ENCODE measurements at places on chromosomes 16 and 17.

DNA sequence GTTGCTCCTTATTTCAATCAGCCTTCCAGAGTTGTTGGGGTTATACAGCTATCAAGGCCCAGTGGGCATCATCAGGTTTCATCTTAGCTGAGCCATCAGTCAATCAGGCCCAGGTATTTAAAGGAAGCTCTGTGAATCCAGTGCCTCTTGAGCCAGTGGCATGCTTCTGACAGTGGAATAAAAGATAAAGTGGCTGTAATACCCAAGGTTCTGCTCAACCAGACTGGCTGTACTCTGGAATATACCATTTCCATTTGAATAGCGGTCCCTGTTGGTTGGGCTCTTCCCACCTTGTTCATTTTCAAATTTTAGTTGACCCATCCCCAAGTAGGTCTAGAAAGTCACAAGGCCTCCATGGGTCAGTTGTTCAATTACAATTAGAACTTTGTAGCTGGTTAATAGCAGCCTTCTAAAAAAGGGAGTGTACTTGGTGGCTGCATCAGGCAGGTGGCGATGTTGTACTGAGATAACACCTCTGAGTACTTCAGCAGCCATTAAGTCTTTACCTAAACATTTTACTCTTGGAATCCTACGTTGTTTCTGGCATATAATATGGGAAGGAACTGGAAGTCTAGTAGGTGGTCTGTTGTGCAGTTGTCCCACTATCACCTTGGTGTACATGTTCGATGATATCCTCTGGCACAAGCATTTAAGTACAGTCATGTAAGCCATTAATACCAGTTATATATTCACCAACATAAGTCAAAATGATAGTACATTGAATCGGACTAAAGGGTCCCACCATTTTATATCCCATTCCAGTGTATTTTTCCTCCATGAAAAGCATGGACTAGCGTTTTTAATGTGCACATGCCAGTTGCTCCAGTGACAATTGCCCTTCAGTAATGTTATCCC, 294.1 kb downstream of the BCAS3 start:
- peak; percentile 15 for DNase-seq

DNA sequence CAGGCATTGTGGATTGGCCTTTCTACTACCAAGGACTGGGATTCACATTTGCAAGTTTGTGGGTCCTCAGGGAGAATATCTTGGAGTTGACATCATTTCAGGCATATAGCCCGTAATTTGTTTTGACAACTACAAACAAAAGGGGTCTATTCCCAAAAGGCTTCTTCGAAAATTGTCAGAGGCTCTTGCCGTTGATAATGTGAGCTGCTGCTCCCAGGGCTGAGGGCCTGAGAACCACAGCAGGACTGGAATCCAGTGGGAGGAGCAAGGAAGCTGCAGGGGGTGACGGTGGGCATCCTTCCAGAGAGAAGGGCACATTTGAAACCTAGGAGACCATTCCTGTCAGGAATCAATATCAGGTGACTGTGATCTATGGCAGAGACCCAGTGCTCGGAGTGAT, 761.6 kb upstream of the RBFOX1 start:
- DNase-seq = no peak

DNA sequence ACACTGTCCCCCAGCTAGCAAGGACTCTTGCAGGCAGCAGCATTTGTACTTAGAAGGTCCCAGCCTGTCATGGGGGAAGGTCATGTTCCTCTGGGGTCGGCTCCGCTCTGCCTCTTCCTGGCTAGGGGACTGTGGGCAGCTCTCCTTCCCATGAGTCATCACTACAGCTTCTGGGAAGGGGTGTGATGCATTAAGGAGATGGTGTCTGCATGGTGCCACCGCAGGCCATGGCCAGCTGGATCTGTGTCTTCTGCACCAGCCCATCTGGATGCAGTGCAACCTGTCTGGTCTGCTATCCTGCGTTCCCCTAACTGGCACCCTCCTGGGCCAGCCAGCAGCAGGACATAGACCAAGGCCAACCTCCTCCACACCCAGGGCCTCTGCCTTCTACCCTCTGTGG, 6.3 kb downstream of the STARD3 start:
- DNase-seq = no peak

GRCh38 chr16:57591086-57591869, 37.2 kb upstream of the ADGRG1 start:
- DNase-seq = peak; percentile 45

- DNase-seq = no peak
These were observed 8.8 kb downstream of the FAM171A2 start for GRCh38 chr17:44354582-44355561.

DNA sequence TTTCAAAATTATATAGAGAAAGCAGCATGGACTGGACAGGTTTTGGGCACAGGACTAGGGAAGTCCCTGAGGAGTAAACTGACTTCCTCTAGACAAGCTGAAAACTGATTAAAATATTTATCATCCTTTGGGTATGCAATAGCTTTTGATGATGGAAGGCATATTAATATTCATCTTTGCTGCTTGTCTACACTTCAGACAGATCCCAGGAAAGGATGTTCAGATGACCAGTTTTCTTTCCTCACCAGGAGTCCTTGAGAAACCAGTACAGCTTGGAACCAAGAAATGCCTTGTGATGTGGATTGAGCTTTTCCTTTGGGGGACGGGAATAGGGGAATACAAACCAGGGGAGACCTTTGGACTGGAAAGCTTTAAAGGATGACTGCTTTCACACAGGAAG, 195.5 kb downstream of the FTO start:
- DNase-seq = no peak

DNA sequence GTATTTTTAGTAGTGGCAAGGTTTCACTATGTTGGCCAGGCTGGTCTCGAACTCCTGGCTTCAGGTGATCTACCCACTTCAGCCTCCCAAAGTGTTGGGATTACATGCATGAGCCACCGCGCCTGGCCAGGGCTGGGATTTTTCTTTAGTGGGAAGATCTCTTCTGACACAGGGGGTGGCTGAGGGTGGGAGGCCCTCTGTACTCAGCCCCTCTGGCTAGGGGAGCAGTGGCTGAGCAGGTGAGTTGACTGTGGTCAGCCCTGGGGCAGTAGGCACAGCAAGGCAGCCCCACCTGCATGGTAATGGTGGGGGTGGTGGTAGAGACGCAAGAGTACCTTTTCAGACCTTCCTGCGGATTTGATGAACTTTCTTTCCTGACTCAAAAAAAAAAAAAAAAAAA, 12.3 kb upstream of the GPRC5B start:
- DNase-seq = no peak

DNA sequence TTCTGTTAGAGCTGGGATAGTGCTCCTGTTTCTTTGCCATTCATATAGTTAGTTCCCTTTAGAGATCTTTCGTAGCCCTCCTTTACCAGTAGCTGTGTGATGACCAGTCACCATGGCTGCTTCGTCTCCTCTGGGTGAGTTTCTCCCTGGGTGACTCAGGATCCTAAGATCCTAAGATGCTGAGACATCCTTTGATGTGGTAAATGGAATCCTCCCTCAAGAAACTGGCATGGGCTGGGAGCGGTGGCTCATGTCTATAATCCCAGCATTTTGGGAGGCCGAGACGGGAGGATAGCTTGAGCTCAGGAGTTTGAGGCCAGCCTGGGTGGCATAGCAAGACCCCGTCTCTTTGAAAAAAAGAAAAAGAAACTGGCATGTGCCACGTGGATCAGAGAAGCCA, 5.9 kb downstream of the PHAF1 start:
- DNase-seq = no peak

DNA sequence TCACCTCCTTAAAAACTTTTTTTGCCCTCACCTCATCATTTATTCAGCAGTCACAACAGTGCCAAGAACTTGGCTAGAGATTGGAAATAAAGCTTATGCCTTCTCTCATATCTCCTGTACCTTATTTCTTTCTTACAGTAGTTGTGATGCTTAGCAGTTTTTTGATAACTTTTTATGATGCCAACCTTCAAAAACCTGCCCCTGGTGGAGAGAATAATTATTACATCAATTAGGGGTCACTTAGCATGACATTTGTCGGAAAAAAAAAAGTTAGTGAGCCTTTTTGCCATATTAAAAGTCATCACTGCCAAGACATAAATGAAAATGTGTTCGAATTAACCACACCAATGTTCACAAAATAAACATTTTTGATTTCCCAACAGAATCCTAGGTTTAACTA, 296.6 kb downstream of the WWOX start:
- DNase-seq = no peak

DNA sequence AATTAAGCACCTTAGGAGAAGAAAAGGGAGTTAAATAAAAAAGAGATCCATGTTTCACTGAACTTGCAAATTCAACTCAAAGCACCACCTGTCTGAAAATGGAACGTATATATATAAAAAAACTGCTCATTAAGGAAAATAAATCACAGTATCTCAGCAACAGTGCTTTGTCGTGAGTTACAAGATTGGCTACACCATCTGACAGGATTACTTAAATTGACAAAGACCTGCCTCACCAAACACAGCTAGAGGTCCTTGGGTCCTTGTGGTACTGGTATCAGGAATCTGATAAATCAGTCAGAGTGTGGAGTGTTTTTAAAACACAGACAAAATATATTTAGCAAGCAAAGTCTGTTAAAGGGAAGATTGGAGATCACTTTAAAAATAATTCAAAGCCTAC, 63.9 kb downstream of the KANSL1 start:
- no peak for DNase-seq

DNA sequence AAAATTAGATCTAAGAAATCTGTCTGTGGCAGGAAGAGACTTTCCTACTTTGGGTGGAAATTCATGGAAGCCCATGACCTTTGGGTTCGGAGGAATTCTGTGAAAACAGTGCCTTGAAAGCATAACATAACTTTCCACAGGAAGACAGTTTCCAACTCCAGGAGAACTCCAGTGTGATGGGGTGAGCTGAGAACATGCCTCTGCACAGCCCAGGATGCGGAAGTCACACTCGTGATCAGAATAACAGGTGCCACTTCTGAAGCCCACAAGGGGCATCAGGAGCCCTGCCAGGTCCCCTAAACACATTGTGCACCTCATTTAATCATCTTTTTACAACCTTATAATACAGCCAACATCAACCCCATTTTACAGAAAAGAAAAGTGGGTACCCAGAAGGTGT, 9.7 kb downstream of the TVP23A start:
- no peak for DNase-seq

- no peak for DNase-seq
These were observed 13.7 kb downstream of the FOXF1 start for GRCh38 chr16:86524029-86524428.

- DNase-seq = no peak
These were observed 12.5 kb upstream of the ANKRD40CL start for GRCh38 chr17:50779747-50780353.

DNA sequence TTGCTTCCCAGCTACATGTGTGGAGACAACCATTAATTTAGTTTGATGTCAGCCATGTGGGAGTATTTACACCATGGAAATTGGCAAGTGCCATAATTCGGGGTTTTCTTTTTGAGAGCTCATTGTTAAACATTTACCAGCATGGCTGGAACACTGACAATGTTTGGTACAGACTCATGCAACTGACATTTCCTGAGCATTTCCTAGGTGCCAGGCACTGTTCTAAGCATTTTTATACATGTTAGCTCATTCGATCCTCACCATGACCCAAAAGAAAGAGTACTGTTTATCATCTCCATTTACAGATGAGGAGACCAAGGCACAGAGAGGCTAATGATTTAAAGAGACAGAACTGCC, 86.9 kb downstream of the FOXL1 start:
- no peak for DNase-seq

DNA sequence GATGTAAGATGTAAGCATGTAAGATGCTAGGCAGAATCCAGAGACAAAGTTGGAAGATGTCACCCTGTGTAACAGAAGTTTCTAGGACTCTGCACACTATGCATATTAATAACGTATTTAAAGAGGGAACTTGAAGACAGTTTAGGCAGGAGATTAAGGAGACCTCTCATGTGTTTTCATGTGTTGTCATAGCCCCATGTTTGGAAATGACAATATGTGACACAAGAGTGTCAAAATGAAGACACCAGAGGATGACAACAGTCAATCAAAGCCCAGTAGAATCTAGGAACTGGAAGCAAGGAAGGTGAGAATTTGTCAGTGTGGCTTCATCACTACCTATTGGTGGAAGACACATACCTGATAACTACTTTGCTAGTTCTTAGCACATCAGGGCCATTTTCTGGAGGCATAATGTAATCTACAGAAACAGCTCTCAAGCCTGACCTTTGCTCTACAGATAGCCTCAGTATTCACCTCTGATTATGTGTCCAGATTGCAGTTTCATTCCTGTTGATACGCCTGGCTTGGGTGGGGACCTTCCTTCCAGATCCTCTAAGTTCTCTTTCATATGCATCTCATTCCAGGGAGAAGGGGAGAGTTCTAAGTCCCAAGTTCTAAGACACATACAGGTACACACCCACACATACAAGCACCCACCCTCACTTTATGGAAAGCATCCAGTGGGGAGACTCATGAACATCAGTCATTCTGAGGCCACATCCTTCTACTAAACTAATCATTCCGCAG, 26.3 kb downstream of the PMP22 start:
- DNase-seq = no peak

DNA sequence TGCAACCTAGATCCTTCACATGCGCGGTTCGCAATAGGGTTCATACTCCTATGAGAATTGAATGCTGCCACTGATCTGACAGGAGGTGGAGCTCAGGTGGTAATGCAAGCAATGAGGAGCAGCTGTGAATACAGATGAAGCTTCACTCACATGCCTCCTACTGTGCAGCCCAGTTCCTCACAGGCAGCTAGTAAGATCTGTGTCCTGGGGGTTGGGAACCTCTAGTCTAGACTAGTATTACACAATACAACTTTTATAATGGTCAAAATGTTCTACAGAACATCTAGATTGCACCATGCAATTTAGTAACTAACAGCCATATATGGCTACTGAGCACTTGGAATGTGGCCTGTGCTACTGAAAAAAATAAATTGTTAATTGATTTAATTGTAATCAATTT, 26.7 kb downstream of the ABCA5 start:
- DNase-seq = no peak

DNA sequence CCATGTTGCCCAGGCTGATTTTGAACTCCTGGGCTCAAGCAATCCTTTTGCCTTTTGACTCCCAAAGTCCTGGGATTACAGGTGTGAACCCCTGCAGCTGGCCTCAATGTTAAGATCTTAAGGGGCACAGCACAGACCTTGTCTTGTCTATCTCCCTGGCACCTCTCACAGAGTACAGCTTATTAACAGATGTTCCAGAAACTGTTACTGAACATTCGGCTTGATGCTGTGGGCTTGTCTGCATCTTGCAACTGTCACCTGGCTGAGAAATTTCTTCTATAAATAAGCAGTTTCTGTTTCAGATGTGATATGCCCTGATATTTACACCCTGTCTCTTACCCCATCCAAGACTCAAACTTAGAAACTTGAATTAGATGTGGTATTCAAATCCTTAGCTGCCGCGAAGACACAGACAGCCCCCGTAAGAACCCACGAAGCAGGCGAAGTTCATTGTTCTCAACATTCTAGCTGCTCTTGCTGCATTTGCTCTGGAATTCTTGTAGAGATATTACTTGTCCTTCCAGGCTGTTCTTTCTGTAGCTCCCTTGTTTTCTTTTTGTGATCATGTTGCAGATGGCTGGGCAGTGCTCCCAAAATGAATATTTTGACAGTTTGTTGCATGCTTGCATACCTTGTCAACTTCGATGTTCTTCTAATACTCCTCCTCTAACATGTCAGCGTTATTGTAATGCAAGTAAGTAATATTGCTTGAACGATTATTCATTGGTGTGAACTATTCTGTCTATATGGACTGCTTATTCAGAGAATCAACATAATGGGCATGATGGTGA, at the start of gene TNFRSF17:
TSS of gene TNFRSF17 (plus strand) at position 450 of the 791 bp plus-strand sequence. CDS start at position 565, 115 bp downstream.
- no peak for DNase-seq
